CD4-positive, alpha-beta T cell treated with Interleukin-15 for 4 hours (primary cell): ENCODE measurements at places on chromosomes 12 and 14.

DNA sequence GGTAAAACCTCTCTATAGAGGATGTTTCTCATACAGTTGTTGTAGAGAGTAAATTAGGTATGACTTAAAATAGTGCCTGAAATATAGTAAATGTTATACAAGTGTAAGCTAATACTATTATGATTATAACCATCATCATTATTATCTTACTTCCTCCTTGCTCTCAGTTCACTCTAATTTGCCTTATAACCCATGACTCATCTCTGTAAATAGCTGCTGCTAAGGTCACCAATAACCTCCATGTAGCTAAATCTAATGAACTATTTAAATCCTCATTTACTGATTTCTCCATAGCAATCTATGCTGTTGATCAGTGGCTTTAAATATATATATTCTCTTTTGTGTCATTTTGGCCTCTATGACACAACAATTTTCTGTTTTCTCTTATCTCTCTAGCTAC is 109.6 kb downstream of the RMST start:
- DNase-seq = no peak

GRCh38 chr12:101863981-101864380 is 13.4 kb upstream of the DRAM1 start:
- no peak for DNase-seq

DNA sequence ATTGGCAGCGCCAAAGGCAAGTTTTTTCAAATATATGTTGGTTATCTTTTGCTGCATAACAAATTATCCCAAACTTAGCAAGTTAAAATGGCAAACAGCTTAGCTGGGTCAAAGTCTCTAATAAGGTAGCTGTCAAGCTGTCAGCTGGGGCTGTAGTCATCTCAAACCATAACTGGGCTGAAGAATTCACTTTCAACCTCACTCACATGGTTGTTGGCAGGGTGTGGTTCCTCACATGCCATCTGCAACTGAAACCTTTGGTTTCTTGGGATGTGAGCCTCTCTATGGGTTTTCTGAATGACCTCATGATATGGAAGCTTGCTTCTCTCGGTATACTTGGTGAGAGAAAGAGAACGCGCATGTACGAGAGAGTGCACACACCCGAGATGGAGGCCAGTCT is 125.4 kb downstream of the LRIG3 start:
- no peak for DNase-seq

GRCh38 chr12:108338915-108339657 is at the start of gene CMKLR1:
TSS of gene CMKLR1 (minus strand) at chr12:108339311. CDS start at chr12:108293591, 45,720 bp downstream.
- no peak for DNase-seq

DNA sequence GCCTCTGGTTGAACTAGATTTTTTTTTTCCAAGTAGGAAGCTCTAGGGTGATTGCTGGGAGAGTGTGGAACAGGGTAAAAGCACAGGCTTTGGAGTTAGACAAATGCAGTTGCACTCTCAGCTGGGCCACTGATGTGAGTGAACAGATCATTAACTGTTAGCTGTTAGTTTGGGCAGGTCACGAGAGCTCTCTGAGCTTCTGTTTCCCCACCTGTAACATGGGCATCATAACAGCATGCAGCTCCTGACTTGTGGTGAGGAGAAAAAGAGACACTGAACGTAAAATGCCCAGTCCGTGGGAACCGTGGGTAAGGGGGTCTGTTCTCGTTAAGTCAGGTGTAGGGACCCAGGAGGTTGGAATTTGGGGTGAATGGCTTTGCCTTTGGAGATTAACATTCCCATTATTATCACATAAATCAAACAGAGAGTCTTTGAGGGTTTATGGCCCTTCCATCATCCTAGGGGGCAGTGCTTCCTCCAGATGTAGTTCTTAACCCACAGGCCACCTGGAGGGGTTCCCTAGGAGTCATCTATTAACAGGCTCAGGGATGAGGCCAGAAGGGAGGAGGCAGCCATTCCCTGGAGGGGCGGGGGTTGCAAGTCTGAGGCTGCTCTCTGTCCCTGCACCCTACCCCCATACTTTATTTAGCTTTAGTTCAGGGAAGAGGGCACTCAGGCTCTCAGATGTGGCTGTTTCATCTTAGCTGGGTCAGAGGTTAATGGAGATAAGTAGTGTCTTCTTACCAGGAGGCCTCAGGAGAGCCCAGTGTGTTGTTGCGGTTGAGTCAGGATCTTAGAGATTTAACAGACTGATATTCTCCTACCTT is 135.2 kb downstream of the DACT1 start:
- DNase-seq = no peak

DNA sequence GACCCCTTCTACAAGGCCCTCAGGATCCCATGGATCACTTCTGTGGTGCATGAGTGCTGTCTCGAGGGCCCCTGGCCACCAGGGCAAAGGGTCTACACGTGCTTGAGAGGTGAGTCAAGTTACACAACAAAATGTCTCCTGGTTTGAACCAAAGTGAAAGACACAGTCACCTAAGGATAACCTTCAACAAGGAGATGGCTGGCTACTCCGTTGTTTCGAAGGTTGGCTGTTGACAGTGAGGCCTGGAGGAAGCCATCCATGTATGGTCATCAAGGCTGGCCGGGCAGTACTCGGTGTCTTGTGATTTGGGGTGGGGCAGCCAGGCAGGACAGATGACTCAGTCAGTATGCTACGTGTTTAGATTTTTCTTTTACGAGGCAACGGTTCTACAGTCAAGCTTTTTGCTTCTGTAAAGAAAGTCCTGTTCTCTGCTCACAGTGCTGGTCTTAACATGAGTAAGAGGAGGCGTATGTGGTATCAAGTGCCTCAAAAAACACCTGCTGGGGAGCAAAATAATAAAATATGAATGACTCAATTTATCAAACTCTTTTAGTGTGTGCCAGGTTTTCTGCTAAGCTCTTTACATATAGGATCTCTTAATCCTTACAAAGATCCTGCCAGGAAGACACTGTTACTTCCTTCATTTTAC is 18.0 kb upstream of the NT5DC3 start:
- no peak for DNase-seq

DNA sequence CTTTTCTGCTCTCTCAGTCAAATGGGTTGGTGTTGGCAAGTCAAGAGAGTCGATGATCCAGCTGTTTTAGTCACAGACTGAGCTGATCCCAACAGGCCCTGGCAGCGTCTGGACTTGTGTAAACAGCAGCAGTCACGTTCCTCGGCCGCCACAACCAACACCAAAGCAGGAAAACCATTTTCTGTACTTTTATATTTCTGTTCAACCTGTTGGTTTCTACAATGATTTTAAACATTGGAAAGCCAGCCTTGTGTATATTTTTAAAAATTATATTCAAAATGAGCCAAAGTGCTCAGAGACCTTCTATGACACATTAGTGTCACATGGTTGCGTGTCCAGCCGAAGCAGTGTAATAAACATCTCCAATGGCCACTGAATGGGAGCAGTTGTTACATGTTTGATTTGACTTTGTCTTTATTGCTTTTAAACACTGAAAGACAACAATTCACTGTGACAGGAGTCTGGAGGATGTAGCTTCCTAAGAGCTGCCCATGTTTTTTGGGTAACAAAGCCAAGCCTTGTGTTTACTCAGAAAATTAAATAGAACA is 5.9 kb upstream of the SIVA1 start:
- DNase-seq = no peak
